ENCODE measurements at places on chromosomes 13 and 19.

GRCh38 chr19:16383584-16384161 lies 59.0 kb downstream of the KLF2 start:
- DNase-seq = no peak

DNA sequence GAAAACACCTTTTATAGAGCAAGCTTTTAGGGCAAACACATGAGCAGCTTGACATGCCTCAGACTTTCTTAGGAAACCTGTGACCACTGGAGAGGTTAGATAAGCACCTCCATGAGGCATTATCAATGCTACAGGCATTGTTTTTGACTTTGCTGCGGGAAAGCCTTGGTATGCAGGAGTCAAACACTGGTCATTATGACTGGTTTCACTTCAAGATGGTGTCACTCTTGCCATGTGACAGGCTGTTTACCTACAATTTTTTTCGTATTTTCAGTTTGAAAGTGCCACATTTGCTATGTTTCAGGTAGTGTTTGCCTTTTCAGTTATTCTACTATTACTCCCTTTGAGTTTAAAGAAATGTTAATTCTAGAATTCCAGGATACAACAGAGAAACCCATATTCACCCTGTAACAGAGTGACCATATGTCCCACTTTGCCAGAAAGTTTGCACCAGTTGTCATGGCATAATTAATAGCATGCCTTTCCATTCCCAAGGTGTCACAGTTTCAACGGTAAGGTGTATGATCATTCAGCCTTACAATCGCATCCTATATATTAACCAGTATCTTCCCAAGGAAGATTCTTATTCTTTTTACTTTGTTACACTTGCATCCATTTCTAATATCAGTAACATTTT lies 33.0 kb downstream of the USP12 start:
- no peak for DNase-seq

DNA sequence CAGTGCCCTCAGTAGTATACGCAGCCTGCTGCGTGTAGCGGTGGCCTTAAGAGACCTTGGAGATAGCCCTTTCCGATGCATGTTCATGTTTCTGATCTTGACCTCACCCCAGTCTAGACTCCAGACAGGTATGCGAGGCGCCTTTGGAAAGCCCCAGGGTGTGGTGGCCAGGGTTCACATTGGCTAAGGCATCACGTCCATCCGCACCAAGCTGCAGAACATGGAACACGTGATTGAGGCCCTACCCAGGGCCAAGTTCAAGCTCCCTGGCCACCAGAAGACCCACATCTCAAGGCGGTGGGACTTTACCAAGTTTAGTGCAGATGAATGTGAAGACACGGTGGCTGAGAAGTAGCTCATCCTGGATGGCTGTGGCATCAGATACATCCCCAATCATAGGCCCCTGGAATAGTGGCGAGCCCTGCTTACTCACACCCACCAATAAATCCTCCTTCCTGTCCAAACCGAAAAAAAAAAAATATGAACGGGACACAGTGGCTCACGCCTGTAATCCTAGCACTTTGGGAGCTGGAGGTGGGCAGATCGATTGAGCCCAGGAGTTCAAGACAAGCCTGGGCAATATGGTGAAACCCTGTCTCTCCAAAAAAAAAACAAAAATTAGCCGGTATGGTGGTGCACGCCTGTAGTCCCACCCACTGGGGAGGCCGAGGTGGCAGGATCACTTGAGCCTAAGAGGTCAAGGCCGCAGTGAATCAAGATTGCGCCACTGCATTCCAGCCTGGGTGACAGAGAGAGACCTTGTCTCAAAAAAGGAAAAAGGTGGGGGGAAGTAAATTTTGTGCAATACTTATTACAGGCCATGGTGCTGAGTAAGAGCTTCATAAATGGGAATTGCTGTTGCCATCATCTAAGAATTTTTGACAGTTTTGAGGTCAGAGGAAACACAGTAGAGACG lies 12.4 kb upstream of the CBLC start:
- DNase-seq = no peak

- DNase-seq = no peak
Measured at GRCh38 chr13:100528820-100529219, 59.8 kb downstream of the GGACT start.

- no peak for DNase-seq
Measured at GRCh38 chr13:99015606-99016490, 38.0 kb upstream of the DOCK9 start.

GRCh38 chr13:42804244-42804874 lies 23.0 kb downstream of the FAM216B start:
- DNase-seq = no peak

DNA sequence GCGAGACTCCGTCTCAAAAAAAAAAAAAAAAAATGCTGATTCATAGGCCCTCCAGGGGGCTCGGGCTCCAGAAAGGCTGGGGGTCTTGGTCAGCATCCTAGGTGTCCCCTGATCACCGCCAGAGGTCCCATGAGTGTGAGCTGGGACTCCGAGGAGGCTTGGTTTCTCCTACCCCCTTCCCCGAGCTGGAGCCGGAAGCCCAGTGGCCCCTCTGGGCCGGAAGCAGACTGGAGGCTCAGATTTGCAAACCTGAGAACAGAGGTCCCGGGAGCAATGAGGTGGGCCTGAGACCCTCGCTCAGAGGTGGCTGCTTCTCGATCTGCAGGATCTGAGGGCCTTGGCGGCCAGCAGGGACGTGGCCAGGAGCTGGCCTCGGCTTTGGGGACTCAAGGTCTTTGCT lies 41.5 kb downstream of the EFNA2 start:
- DNase-seq = no peak

DNA sequence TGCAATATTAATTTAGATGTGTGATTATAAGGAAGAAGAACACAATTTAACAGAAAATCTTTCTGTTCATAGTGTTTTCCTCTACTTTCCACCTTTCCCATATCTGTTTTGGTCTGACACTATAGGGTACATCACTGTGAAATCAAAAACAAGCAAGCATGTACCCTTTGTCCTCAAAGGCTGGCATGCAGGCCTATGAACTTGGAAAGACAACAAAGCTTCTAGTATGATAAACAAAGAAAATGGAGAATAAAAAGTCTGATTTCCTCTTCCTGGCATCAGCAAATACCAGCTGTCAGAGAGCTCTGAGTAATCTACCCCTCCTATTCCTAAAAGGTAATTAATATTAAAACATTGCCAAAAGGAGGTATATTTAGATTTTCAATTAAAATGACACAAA lies 5.6 kb upstream of the NEK3 start:
- no peak for DNase-seq

GRCh38 chr19:17766543-17767131 lies 15.4 kb downstream of the FCHO1 start:
- DNase-seq = peak; percentile 55

DNA sequence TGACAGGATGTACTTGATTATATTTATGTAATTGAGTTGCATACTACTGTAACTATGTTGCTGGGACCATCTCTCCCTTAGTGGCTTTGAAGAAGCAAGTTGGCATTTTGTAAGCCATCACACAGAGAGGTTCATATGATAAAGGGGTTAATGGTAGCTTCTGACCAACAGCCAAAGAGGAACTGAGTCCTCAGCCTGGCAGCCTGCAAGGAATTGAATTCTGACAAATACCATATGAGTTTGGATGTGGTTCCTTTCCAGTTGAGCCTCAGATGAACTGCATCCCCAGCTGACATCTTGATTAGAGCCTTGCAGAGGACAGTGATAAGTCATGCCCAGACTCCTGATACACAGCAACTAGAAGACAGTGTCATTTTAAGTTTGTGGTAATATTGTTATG lies 8.6 kb upstream of the MYCBP2 start:
- DNase-seq = no peak

- DNase-seq = no peak
Measured at GRCh38 chr19:35013041-35013819, 13.1 kb downstream of the GRAMD1A start.

DNA sequence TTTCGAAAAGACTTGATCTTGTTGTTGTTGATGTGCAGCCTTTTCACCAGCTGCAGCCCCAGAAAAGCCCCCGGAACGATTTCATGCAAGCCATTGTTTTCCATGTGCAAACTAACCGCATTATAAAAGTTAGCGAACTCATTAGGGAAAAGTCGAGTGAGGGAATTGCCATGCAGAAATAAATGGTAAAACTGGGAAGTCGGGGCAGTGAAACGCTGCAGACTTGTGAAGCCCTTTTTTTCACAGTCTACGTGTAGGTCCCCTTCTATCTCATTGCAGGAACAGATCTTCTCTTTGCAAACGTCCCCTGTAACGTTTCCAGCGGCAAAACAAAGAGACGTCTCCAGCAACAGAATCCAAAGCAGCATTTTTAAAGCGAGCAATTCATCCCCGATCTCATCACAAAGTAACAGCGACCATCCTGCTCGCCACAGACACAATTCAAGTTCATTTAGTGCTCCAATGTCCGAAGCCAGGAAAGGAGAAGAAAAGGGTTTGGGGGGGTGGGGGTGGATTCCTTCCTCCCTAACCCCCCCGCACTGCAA lies 1.1 kb downstream of the SLITRK1 start:
- DNase-seq = no peak

GRCh38 chr19:18284712-18285360 lies 3.4 kb upstream of the JUND start:
- no peak for DNase-seq

DNA sequence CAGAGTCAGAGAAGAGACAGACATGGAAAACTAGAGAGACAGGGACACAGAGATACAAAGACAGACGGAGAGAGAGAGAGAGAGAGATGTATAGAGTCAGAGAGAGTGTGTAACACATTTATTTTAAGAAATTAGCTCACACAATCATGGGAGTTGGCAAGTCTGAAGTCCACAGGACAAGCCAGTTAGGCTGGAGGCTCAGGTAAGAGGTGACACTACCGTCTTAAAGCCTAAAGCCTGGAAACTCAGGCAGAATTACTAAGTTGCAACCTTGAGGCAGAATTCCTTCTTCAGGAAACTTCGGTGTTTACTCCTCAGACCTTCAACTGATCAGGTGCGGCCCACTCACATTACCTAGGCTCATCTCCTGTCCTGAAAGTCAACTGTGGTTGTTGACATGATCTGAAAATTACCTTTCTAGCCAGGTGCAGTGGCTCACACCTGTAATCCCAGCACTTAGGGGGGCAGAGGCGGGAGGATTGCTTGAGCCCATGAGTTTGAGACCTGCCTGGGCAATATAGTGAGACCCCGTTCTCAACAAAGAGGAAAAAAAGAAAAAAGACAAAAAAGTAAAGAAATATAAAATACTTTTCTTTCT lies 2.8 kb upstream of the TNFSF14 start:
- no peak for DNase-seq

DNA sequence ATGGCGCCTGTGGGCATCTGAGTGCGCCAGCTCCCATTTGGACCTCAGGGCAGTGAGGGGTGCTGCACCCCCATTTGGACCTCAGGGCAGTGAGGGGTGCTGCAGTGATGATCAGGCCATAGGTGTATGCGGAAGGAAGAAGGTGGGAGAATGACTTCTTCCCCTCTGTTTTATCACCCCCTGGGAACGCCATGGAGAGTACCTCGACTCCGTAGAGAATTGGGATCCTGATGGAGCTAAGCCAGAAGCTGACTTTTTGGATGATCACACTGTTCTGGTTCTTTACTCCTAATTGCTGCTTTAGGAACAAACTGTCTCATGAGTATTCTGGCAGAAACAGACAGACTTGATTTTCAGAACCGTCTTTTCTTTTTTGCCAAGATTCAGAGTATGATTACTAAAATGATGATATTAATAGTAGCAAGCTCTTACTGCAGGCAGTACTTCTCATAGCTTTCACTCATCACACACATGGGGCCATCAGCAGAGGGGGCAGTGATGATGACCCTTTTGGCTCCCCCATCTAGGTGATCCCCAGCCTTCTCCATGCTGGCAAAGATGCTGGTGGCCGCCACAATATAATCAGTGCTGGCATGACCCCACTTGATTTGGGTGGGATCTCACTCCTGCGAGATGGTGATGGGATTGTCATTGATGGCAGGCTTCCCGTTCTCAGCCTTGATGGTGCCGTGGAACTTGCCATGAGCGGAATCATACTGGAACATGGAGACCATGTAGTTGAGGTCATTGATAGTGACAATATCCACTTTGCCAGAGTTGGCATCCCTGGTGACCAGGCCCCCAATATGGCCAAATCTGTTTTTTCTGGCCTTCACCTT lies 10.3 kb upstream of the UBAC2 start:
- no peak for DNase-seq

DNA sequence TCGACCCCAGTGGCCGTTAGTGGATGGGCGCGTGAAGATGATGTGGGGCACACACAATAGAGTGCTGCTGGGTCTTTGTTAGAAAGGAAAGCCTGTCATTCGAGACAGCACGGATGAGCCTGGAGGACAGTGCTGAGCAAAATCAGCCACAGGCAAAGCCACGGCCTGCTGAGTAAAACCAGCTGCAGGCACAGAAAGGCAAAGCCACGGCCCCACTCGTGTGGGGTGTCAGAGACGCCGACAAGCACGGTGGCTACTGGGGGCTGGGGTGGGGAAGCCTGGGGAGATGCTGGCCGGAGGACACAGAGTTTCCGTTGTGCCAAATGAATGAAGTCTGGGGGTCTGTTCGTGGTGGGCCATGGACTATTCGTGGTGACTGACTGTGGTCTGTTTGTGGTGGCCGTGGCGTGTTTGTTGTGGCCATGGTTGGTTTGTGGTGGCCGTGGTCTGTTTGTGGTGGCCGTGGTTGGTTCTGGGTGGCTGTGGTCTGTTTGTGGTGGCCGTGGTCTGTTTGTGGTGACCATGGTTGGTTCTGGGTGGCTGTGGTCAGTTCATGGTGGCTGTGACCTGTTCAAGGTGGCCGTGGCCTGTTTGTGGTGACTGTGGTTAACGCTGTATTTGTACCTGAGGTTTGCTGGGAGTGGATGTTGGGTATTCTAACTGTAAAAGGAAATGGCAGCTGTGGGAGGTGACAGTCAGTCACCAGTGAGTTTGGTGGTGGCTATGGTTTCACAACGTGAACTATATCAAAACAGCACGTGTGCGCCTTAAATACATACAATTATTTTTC lies 36.3 kb downstream of the MCF2L start:
- DNase-seq = no peak

DNA sequence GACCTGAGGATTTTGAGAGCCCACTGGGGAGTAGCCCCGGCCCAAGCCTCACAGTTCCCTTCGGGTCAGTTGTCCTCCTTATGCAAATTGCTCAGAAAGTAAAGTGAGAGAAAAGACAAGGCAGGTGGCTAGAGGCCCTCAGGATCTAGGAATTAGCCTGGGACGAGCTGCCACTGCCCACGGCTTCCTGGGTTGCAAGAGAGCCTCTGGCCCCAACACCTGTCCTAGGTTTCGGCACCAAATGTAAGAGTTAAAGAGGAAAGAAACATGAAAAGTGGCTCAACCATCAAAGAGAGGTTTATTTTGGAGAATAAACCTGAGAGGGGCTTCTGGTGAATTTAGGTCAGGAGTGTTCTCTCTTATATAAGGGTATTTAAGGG lies 25.6 kb downstream of the TMEM255B start:
- DNase-seq = no peak

- DNase-seq = no peak
Measured at GRCh38 chr19:35232912-35233311, 4.4 kb upstream of the FAM187B start.

Measured in NCI-H510A (cell line).